ENCODE measurements at places on chromosomes 2 and 18.

GRCh38 chr18:40356168-40356567 lies 1598.9 kb upstream of the PIK3C3 start:
- no peak for DNase-seq

DNA sequence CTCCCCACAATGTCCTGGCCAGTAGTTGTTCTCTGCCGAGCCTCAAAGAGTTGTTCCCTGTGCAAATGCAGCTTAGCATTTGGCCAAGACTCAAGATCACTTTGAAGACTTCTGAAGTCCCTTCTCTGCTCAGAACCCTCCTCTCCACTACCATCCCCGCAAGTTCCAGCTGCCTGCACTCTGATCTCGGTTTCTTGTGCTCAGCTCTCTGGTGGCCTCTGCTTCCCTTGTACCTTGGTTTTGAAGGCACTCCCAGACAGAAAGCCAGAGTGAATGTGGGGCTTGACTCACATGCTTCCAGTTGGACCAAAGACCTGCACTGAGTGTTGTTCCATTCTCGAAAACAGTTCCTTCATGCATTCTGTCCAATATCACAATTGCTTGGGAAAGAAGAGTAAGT lies 28.6 kb downstream of the CRACDL start:
- DNase-seq = no peak

- no peak for DNase-seq
Observed at GRCh38 chr2:159851941-159852340, 53.9 kb upstream of the CD302 start.

- no peak for DNase-seq
Observed at GRCh38 chr18:62384068-62384467, 59.0 kb downstream of the TNFRSF11A start.

GRCh38 chr2:160703648-160704585 lies 210.3 kb upstream of the RBMS1 start:
- DNase-seq = no peak

- DNase-seq = no peak
Observed at GRCh38 chr2:188805219-188805618, 169.0 kb upstream of the COL3A1 start.

DNA sequence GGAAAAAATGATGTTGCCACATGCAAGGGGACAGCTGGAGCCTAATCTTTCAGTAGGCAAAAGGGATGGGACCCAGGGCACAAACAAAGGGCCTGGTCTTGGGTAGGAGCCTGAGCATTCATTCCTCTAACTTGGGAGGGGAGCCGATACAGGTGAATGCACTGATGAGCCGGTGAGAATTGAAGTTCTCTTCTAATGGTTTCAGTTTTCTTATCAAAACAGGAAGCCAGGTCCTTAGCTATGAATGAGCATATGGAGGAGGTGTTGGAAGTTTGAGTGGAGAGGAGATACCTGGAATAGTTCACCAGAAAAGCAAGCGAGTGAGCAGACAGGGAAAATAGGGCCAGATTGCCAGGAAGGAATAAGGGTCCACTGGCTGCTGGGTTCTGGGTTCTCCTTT lies 10.1 kb downstream of the DPP4 start:
- DNase-seq = no peak

DNA sequence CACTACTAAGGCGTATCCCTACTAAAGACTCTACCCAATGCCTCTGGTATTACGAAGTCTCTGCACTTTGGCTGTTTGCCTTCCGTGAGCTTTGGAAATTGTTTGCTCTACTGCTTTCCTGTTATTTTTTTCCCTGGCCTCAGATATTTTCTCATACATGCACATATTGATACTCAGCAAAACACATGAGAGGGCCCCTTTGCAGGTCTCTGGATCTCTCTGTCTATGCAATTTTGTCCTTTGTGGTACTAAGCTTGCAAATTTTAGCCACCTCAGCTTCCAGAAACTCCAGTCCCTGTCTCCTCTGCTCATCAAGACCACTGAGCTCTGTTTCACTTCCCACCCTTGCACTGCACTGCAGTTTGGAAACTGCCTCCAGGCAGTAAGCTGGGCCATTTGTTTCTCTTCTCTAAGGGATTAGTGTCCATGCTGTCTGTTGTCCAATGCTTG lies 46.6 kb downstream of the TAF1B start:
- DNase-seq = no peak

DNA sequence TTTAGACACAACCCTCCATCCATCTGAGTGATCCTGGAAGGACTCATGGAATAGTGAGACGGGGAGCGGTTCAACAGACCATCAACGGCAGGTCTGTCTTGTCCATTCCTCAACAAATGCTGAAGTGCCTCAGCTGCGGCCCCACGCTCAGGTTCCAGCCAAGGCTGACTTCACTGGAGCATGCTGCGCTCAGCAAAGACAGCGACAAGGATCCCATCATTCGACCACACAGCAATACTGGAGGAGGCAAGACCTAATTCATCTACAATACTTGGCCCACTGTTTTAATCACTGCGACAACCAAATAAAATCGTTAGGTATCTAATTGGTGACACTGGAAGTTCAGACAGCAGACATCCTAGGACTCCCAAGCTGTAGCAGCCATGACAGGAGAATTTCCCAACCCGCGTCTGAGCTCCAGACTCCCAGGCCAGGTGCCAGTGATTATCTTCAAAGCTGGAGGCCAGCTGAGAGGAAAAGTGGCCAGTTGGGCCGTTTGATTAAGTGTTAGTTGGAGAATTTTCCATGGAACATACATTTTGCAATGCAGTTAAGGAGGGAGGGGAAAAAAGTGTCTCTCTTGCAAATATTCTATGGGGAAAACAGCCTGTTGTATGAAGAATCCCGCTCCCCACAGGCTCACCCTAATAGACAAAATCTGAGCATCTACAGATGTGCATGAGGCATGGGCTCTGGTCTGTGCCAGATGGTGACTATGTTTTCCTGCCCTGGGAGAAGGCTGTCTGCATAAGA lies 92.5 kb upstream of the SLC35G4 start:
- DNase-seq = no peak

DNA sequence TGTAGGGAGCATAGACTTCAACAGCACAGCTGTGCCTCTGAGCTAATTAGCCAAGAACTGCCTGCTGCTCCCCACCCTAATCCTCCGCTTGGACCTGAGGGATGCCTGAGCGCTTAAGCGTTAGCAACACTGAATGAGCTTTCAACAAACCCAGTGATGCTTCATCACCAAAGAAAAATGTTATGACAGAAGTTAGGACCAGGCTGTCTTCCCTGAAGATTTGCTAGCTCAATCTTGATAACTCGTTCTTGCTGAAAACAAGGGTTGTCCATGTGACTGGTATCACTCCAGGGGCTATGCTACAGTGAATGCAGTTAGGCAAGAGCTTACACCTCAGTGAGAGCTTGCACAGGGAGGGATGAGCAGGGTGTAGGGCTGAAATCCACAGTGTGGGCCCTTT lies 190.7 kb upstream of the SIX2 start:
- no peak for DNase-seq

DNA sequence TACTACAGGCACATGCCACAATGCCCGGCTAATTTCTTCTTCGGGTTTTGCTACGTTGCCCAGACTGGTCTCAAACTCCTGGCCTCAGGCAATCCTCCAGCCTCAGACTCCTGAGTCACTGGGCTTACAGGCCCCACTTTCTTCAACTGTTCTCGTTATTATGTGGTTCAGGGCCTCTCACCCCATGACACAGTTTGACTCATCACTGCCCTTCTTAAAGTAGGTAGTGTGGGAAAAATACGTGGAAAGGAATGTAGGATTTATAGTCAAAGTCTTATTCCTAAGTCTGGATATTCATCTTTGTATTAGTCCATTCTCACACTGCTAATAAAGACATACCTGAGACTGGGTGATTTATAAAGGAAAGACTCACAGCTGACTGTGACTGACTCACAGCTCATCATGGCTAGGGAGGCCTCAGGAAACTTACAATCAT lies 19.4 kb downstream of the CENPA start:
- no peak for DNase-seq

DNA sequence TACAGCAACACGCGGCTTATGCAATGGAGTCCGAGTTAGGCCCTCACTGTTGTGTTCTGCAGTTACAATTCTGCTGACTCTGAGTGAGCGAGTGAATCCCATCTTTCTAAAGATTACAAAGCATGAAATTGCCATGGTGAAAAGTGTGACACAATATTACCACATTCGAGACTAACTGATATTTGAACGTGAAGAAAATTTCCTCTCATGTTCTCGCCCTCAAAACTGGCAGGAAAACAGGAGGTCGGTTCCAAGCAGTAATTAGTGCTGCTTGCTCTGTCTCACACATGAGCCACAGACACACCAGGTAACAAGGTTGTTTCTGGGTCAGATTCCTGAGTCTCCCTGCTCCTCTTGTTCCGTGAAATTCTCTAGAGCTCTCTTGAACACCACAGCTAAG lies 93.7 kb upstream of the RIOK3 start:
- DNase-seq = no peak

GRCh38 chr2:150630587-150631235 lies 143.2 kb upstream of the RND3 start:
- no peak for DNase-seq

GRCh38 chr2:217206016-217206725 lies 346.3 kb upstream of the TNP1 start:
- DNase-seq = no peak

GRCh38 chr2:217340176-217340575 lies 480.3 kb upstream of the TNP1 start:
- DNase-seq = no peak

- no peak for DNase-seq
Observed at GRCh38 chr18:76264198-76264875, 230.7 kb downstream of the ZNF516 start.

- no peak for DNase-seq
Observed at GRCh38 chr2:160351956-160352355, 141.7 kb downstream of the RBMS1 start.

DNA sequence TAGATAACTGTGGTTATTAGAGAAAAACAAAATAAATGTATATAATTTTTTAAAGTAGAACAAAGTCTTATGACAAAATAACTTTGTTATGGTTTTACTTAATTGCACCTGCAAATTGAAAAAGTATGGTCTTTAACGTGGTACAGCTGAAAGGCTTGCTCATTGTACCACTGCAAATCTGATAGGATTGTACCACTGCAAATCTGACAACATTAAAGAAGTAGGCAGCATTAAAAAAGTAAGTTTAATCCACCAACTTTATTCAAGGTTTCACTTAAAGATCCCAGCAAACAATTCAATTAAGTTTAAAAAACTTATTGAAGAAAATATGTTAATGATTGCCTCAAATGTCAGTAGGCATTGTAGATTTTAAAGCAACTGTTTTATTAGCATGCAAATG lies 4.7 kb downstream of the SP5 start:
- no peak for DNase-seq

- no peak for DNase-seq
Observed at GRCh38 chr18:27447451-27447881, 262.4 kb upstream of the CHST9 start.

DNA sequence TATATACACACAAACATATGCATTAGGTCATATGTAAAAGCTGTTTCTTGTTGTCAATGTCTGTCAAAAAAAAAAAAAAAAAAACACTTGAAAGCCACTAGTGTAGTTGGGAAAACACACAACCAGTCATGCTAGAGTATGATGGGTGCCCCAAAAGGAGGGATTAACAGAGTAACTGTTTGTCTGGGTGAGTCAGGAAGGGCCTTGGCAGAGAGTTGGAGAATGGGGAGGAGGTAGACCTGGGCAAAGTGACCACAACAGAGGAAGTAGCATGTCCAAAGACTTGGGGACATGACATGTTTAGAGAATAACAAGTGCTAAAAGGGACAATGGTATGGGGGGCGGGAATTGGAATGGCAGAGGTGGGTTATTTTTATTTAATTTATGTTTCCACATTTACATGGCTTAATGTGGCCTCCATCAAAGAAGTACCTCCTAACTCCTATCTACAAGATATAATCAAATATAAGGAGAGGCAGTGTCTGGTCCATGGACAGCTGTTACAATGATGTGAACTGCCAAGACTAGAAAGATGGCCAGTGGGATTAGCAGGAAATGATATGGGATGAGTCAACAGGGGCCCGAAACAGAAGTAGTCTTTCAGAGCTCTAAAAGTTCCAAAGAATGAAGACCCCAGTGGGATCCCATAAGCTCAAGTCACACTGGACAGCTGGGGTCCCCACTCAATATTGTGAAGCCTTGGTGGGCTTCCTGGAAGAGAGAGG lies 99.9 kb upstream of the ZFP36L2 start:
- DNase-seq = no peak

DNA sequence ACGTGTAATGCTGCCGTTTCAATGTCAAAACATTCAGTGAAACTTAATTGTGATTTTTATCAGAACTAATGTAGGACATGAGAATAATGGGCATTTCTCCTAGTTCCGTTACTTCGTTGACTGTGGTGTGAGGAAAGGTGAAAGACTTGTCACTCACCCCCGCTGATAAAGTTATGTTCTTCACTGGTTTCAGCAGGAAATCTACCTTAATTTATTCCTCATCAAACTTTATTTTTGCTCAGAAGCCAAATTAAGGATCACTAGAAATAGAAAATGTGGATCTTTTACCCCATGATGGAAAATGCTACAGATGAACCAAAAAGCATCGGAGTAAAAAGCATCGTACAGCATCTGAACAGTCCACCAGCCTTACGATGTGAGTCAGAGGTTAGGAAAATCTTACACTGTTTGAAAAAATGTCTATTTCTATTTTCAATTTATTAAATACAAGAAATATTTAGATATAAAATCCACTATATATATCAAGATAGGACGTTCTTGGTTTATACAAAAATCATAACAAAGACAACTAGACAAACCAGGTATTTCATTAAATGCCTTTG lies 1.0 kb upstream of the ROCK1 start:
- no peak for DNase-seq

- DNase-seq = no peak
Observed at GRCh38 chr2:173151671-173152401, 76.2 kb downstream of the MAP3K20 start.

DNA sequence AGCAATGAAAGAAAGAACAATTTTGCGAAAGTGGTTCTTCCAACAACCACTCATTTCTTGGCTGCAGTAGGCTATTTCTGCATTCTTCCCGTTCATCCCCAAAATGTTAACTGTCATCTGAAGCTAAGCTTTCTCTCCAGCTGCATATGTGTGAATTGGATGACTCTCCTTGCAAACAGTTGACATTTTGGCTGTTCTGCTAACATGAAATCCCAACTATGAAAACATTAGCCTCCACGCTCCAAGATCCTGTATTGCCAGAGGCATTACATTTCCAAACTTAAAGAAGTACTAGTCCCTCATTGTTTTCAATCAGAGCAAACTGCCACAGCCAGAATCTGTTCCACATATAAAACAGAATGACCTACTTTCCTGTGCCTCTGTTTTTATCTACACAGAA lies 88.5 kb downstream of the TGIF1 start:
- DNase-seq = no peak

DNA sequence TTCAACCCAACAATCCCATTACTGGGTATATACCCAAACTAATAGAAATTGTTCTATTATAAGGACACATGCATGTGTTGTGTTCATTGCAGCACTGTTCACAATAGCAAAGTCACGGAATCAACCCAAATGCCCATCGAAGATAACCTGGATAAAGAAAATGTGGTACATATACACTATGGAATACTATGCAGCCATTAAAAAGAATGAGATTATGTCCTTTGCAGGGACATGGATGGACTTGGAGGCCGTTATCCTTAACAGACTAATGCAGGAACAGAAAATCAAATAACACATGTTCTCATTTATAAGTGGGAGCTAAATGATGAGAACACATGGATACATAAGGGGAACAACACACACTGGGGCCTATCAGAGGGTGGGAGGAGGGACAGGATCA lies 65.8 kb downstream of the CCDC138 start:
- DNase-seq = no peak

Measured in amygdala (tissue), 56 donors.